ENCODE measurements at places on chromosomes 6 and 20.

DNA sequence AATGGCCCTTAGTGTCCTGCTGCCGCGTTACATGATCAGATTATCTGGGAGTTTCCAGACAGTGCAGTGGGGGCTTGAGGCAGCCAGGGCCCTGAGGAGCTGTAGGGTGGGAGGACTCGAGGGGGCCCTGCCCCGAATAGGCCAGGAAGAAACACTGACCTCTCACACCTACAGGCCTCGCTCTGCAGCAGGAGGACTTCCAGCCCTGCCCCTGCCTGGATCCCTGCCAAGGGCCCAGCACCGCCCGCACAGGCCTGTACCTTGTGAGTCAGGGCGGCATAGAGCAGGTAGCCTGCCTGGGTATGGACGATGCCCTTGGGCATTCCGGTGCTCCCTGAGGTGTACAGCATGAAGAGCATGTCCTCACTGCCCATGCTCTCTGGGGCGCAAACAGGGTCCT is 30.1 kb upstream of the APMAP start:
- no peak for DNase-seq

- DNase-seq = no peak
Observed at GRCh38 chr6:48615041-48615440, 504.0 kb upstream of the PTCHD4 start.

- DNase-seq = no peak
Observed at GRCh38 chr20:42218621-42219374, 600.6 kb upstream of the CHD6 start.

GRCh38 chr6:5230081-5230480 is 30.7 kb downstream of the LYRM4 start:
- DNase-seq = peak; percentile 83

- no peak for DNase-seq
Observed at GRCh38 chr6:140940251-140940925, 1192.3 kb upstream of the GJE1 start.

- DNase-seq = no peak
Observed at GRCh38 chr6:110338820-110339470, 19.2 kb downstream of the METTL24 start.

DNA sequence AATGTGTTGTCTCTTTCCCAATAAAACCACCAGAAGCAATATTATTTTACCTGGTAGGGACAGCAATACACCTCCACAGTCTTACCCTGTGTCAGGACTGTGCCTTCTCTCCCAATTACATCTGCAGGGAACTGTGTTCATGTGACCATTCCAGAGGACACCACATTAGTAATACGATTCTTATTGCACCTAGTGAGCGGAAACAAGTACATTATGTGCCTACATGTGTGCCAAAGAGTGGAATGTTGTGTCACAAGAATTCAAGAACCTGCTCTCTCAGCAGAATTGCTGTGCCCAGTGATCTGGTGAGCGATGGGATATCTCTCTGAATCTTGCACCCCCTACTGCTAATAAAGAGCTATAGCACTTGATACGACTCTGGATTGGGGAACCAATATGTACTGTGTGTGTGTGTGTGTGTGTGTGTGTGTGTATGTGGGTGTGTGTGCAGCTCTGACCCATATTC is 57.4 kb upstream of the FOXC1 start:
- peak; percentile 21 for DNase-seq

DNA sequence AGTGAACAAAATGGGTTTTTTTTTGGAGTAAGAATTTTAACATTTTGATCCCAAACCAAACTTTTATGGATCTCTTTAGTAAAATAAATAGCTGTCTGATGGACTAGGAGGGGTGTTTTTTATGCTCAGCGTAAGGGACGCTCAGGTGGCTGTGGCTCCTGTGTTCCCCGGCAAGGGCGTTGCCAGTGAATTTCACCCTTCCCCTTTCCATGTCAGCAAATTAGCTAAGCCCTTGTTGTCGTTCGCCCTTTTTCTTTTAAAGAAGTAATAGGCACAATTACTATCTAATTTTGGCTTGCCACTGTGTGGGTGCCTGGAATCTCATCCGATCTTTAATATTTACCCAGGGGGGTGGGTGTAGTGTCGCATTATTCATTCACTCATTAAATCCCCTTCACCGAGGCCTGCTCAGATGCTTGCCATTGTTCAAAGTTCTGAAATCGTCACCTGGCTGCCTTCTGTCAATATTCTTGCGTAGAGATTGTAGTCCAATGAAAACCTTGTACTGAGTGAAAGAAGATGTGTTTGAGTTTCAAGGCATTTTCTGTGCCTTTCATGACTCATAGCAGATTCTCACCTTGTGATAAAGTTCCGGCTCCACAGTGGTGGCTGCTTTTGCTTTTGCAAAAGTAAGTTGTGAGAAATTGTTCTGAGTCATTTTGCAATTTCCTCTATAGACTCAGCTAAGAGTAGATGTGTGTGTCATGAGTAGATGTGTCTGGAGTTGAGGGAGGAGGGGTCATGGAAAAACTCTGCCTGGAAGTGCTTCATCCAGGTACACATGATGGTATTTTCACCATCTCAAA is 40.0 kb upstream of the CLDN20 start:
- peak; percentile 92 for DNase-seq

- peak; percentile 86 for DNase-seq
Observed at GRCh38 chr6:134111062-134111677, 58.7 kb upstream of the SLC2A12 start.

DNA sequence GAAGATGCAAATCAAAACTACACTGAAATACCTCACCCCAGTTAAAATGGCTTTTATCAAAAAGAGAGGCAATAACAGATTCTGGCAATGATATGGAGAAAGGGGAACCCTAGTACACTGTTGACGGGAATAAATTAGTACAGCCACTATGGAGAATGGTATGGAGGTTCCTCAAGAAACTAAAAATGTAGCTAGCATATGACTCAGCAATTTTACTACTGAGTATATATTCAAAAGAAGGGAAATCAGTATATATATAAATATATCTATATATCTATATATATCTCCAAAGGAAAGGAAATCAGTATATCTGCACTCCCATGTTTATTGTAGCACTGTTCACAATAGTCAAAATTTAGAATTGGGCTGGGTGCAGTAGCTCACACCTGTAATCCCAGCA is 113.9 kb downstream of the KLHL32 start:
- no peak for DNase-seq

DNA sequence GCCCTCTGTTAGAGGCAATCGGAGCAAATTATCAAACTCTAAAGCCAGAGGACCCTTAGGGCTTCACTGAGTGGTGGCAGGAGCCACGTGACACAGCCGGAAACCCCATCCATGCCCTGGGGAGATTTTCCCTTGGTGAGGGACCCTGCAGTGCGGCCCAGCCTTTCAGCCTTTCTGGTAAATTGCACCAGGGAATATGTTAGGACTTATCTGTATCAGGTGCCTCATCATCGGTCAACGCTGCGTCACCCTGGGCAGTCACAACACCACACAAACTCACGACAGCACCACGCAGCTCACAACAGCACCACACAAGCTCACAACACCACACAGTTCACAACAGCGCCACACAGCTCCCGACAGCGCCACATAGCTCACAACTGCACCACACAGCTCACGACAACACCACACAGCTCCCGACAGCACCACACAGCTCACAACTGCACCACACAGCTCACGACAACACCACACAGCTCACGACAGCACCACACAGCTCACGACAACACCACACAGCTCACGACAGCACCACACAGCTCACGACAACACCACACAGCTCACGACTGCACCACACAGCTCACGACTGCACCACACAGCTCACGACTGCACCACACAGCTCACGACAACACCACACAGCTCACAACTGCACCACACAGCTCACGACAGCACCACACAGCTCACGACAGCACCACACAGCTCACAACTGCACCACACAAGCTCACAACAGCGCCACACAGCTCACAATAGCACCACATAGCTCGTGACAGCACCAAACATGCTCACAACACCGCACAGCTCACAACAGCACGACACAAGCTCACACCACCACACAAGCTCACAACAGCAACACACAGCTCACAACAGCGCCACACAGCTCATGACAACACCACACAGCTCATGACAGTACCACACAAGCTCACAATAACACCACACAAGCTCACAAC is 199.0 kb downstream of the DLL1 start:
- no peak for DNase-seq

GRCh38 chr20:29298759-29299613 is 1958.5 kb upstream of the DEFB115 start:
- no peak for DNase-seq

GRCh38 chr6:16419636-16420336 is 181.4 kb downstream of the GMPR start:
- DNase-seq = no peak

- no peak for DNase-seq
Observed at GRCh38 chr6:51387907-51388306, 569.2 kb downstream of the TFAP2B start.

Measured in inflammatory macrophage treated with lipopolysaccharide for 4 hours (primary cell).